ENCODE measurements at places on chromosomes 1 and 21. TPM values are rescaled to one million over a fixed set of nuclear protein-coding genes. Genes with fewer than 3 reads are reported as not detected.

ADORA1 gene
- 4.8 TPM for polyA plus RNA-seq

- DNase-seq, result no peak
Measured at GRCh38 chr1:22680726-22681125, 27.7 kb downstream of the C1QB start.

DNA sequence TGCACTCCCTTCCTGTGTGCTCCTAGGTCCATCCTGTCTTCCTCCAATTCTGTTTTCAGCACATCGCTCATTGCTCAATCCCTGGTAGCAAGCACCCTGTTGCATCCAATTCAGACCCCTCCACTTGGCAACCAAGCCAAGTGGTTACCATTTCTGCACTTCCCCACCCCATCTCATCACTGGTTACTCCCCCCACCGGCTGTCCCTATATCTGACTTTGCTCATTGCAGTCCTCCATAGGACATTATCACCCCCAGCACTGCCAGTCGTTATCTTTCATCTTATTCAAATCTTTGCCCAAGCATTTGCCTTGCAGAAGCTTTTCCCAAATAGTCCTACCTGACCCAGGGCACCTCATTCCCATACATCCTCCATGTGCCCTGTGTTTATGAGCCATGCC is 2.1 kb upstream of the TMEM9 start:
- DNase-seq, result no peak

- peak; percentile 99 for DNase-seq
Measured at GRCh38 chr1:1435106-1435903, at the start of gene VWA1. VWA1 (plus strand) TSS chr1:1435690; CDS start chr1:1435749, 59 bp downstream.

DNA sequence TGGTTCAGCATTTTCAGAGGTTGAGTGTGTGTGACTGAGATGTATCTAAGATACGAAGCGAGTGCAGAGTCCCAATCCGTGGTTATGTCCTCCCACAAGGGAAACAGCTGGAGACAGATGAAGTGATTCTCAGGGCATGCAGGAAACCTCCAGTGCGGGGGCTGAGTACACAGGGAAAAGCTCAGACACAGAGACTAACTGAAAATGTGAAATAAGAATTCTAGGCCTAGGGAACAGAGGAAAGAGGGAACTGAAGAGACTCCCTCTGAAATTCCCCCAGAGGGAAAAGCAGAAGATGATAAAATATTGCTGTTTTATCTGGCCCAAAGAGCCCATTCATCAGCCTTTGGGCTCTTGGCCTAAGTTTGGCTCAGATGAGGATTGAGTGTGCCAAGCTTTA is 116.8 kb downstream of the LRRC53 start:
- no peak for DNase-seq

DNA sequence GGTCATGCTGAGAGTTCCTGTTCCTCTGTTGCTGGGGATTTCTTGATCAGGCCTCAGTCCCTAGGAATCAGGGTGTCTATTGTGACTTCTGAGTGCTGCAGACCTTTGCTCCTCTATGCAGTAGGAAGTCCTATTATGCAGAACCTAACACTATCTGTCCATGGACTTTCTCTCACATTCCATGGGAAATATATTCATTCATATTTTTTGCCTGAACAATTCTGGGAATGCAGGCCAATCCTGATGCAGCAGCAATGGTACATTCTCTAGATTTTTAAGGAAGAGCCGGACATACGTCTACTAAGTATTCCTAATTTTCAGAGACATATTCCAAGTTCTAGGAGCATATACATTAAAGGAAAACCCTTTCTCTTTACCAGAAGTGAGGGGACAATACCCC is 61.1 kb upstream of the C1orf87 start:
- no peak for DNase-seq

GRCh38 chr1:94542088-94542870 is 720 bp upstream of the F3 start:
- DNase-seq, result peak; percentile 62

DNA sequence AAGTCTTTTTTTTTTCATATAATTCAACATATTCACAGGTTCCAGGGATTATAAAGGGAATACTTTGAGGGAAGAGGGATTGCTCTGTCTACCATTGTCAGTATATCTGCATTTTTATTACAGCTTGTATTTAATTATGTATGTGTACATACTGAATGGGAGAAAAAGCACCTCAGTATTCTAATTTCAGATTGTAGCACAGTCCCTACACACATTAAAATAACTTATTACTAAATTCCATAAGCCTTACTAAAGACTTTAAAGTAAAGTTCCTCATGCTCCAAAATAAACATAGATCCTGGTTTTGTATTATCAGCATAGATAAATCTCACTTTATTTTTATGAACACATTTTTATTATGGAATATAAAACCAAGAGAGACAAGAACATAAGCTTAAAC is 134.2 kb downstream of the NCAM2 start:
- DNase-seq, result no peak

DNA sequence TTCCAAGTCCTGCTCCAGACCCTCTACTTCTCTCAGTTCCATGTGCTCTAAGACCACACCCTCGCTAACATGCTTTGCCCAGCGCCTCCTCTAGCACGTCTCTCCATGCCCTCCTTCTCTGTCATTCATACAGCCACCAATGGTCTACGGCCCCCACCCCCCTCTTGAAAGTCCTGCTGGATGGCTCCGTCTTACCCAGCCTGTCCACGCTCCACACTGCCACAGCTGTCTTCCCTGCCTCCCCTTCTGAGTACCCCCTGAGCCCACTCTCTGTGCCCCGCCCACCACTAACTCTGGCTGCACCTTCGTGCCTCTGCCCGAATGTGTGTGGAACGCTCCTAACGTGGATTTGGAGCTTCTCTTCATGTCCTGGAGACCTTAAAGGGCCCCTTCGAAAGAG is 244.6 kb downstream of the TRABD2B start:
- no peak for DNase-seq

GRCh38 chr1:162372159-162373071 is 4.2 kb downstream of the SPATA46 start:
- DNase-seq, result peak; percentile 83

DNA sequence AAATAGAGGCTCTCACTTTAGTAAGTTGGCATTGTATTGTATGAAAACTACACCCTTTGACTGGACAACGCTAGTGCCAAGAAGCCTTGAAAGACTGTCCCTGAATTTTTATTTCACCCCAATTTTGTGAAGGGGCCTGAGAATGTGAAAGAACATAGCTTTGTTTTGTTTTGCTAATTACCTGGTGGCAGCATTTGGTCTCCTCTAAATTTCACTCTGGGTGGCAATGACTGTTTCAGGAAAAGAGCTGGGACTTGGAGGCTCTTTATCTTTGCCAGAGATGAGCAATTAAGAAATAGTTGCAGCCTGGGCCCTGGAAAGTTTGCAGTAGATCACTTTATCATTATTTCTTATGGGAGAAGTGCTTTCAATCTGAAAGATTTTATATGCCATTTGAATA is 117.6 kb downstream of the KCNK2 start:
- no peak for DNase-seq

DNA sequence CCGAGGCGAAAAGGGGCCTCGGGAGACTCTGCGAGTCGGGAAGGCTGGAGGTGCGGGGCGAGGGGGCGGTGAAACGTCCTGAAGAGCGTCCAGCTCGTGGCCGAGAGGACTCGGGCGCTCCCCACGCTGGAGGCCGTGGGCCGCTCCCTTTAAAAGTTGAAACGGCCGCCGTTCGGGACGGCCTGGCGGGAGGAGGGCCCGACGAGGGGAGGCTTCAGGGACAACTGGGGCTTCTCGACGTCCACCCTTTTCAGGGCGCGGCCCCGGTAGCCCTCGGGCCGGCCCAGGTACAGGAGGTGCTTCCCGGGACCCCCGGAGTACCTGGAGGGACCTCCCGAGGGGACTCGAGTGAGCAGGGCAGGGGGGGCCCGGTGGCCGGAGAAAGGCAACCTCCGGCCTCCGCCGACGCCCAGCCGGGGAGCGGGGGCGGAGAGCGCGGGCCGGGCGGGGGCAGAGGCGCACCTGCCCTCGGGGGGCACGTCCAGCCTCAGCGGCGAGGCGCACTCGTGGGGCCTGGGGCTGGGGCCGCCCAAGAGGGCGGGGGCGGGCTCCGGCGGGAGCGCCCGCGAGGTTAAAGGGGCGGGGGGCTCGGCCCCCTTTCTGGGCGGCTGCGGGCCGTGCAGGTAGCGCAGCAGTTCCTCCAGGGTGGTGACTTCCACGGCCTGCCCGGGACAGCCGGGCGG is 14.0 kb downstream of the SEMA6C start:
- peak; percentile 37 for DNase-seq

GRCh38 chr1:43619996-43620920 is 29.7 kb upstream of the KDM4A start:
- DNase-seq, result no peak

AMY1A gene
- polyA plus RNA-seq, result not detected

TRIM45 gene
- polyA plus RNA-seq, result 7.4 TPM

DNA sequence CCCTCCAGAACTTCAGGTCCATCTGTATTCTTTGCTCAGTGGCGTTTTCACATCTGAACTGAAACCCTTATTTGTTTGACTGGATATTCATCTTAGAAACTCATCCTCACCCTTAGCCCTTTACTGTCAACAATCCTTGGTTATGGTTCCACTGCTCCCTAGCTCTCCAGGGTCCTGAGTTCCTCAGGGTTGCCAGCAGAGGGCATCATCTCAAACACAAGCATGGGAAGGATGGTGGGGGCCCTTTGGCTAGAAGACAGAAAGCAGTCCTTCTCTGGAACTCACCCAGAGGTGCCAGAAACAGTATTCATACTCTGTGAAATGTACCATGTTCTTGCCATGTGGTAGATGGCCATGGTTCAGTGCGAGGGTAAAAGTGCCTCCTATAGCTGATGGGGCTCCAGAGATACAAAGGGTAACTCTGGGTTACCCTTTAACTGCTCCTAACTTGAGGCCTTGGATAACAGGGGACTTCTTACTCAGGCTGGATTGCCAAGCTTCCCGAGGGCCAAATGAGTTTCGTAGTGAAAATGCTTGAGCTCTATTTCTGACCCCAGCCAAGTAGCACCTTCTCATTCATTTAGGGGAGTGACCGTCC is 11.3 kb downstream of the NCSTN start:
- DNase-seq, result peak; percentile 53

ITLN1 gene
- not detected for polyA plus RNA-seq

L1TD1 gene
- polyA plus RNA-seq, result not detected
